ENCODE measurements at places on chromosomes 6 and 20.

GRCh38 chr6:127288705-127289104 lies 22.0 kb downstream of the RNF146 start:
- no peak for DNase-seq

DNA sequence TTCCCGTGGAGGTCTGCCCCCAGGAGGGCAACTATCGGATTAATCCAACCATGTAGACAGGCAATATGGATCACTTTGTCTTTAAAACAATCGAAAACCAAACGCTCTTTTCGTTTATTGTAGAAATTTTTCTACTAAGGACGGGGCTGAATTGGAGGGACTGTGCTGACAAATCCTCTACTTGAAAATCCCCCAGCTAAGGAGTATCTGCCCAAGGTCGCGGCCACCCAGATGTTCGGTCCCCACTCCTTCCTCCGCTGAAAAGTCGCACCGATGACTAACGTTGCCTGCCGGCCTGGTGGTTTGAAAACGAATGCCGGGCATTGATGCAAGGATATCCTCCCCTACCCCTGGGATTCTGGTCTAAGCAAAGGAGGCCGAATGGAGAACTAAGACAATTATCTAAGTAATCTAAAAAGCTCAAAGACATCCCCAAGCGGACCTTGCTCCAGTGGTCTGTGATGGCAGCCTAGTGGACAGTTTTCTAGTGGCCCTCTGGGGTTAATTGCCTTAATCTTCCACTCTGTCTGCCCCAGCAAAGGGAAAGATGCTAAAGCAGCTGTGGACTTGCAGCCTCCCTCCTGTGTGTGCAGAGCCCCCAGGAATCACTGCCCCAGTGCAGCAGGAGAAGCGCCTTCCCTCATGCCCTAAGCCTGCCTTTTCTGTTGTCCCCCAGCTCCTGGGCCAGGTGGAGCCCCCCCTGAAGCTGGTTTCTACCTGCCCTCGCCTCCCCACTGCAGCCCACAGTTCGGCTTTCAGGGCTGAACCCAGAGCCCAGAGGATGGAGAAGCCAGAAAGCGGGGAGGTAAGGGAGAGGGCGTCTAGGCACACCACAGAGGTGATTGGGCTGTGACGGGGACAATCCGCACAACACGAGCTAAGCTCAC lies 3.6 kb upstream of the FOXC1 start:
- no peak for DNase-seq

GRCh38 chr20:14410869-14411555 lies 73.6 kb upstream of the FLRT3 start:
- no peak for DNase-seq

- no peak for DNase-seq
Observed at GRCh38 chr6:99606656-99607415, at the start of gene PRDM13. TSS of gene PRDM13 (plus strand) at chr6:99606833. CDS start at chr6:99607035, 202 bp downstream.

- DNase-seq, result no peak
Observed at GRCh38 chr6:74415056-74415455, 719.1 kb downstream of the CD109 start.

Measured in activated CD8-positive, alpha-beta memory T cell treated with anti-CD3 and anti-CD28 coated beads, Interleukin-2, amount 50 U/mL, for 48 hours (primary cell).